CD8-positive, alpha-beta T cell (primary cell): ENCODE measurements at places on chromosomes 3 and 15. TPM values are rescaled to one million over a fixed set of nuclear protein-coding genes. Genes with fewer than 3 reads are reported as not detected.

Gene PEX5L
- not detected for total RNA-seq

- DNase-seq: no peak
Measured at GRCh38 chr3:137222736-137223225, 265.0 kb downstream of the IL20RB start.

DNA sequence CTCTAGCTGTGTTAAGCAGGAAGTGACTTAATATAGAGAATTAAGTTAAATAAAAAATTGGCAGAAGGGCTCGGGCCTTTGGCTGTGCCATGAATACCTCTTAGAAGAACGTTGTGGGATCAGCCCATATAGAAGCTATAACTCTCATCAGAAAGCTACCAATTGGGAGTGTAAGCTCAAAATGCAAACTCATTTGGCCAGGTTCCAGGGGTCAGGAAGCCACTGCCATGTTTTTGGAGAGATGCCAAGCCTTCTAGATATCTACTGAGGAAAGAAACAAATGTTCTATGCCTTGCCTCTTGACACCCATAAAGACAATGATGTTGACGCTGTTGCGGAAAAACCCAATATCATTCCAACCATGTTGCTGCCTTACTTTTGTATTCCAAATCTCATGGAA, 475.2 kb upstream of the TGFBR2 start:
- no peak for DNase-seq

GRCh38 chr3:175743733-175744400, 884.7 kb downstream of the NAALADL2 start:
- no peak for DNase-seq

DNA sequence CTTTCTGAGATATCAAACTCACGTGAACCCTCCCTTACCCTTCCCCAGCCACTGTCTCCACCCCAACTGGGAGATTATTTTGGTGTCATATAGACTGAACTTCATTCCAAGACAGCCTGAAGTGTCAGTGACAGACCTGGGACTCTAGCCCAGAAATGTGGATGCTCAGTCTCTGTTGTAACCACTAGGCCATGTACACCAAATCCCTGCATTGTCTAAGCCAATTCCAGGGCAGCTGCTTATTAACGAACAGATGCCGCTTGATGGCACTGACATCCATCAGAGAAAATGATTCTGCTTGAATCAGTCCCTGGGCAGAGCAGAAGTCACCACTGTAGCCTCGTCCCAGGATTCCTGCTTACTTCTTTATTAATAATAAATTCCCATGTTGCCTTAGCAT, 305.5 kb downstream of the GRM7 start:
- DNase-seq: no peak

DNA sequence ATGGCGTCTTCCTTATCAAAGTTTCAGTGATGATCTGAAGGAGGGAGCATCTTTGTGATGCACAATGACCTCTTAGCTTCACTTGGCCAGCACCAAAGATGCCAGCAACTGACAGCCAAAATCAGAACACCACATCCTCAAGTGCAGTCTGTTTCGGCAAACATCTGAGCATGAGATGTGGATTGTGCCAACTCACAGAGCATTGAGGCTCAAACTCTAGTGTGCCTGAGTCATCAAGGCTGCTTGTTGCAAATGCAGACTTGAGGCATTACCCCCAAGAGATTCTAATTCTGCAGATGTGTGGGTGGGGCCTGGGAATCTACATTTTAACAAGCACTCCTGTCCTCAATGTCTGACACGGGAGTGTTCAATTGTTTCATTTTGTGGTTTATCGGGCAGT, 35.8 kb downstream of the ABHD5 start:
- DNase-seq: no peak

- no peak for DNase-seq
Measured at GRCh38 chr3:158801201-158801600, 653 bp upstream of the MFSD1 start.

- DNase-seq: no peak
Measured at GRCh38 chr15:23787346-23788105, 100.4 kb upstream of the NDN start.

GRCh38 chr3:171944118-171945016, 95.0 kb upstream of the FNDC3B start:
- DNase-seq: no peak

- DNase-seq: no peak
Measured at GRCh38 chr3:98966434-98966833, 64.9 kb upstream of the DCBLD2 start.
